Right renal pelvis (tissue), 4 donors: ENCODE measurements at places on chromosomes 6 and 20. TPM values are rescaled to one million over a fixed set of nuclear protein-coding genes. Genes with fewer than 3 reads are reported as not detected.

MED23 gene
- polyA plus RNA-seq: 55.5 TPM

NRN1 gene
- 5.3 TPM for polyA plus RNA-seq

DNA sequence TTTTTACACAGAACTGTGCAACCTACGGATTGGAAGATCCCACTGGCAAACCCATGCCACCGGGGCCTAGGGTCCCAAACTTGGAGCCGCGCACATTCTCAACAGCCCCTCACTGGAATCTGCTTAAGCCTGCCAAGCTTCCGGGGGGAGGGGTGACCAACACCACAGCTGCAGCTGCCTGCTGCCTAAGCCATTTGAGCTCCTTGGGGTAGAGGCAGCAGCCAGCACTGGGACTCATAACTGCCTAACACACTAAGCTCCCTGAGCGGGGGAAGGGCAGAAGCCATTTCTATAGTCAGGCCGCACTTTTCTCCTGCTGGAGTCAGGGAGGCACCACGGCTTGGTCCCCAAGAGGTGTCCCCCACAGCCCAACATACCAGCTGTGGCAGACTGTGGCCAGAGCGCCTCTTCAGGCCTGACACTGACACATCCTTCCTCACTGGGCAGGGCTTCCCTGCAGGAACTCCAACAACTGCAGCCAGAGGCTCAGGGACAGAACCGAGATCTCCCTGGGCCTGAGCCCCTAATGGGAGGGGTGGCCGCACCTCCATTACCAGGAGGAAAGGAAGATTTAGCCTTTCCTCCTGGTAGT lies 270.3 kb upstream of the ECI2 start:
- DNase-seq: no peak

- no peak for DNase-seq
Measured at GRCh38 chr6:109791301-109791700, 100.2 kb downstream of the FIG4 start.

DNA sequence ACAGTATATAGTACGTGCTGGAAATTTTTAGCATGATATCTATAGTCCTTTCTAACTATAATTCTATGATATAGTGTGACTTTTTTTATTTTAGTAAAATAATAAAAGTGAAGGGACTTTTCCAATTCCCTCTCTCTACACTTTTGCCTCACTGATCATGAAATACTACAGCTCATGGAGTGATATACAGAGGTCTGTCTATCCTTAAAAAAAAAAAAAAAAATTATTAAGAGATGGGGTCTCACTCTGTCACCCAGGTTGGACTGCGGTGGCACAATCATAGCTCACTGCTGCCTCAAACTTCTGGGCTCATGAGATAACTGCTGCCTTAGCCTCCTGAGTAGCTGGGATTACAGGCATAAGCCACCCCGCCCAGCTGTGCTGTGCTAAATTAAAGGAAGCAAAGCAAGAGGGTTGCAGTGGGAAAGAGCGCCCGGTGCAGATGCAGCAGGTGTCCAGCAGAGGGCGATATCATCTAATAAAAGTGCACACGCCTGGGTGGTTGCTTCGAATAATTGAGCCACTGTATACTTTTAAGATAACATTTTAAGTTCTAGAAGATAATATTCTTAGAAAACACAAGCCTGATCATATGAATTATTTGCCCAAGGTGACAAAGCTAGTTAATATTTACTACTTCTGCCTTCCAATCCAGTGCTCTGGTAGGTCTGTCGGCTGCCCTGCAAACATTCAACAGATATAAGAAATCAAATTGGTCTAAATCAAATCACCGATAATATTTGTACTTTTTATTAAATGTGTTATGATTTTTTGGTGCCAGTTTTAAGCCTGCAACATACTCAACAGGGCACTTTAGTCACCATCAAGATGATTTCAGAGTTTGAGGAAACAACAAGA lies 94.9 kb upstream of the NT5E start:
- peak; percentile 12 for DNase-seq

HSPA12B gene
- 14.9 TPM for polyA plus RNA-seq

SLPI gene
- 0.26 TPM for polyA plus RNA-seq

GRCh38 chr6:15207923-15208322 lies 37.9 kb upstream of the JARID2 start:
- DNase-seq: no peak

ANKEF1 gene
- polyA plus RNA-seq: 8.7 TPM

THBS2 gene
- polyA plus RNA-seq: 25.8 TPM

TPMT gene
- polyA plus RNA-seq: 25.9 TPM

DNA sequence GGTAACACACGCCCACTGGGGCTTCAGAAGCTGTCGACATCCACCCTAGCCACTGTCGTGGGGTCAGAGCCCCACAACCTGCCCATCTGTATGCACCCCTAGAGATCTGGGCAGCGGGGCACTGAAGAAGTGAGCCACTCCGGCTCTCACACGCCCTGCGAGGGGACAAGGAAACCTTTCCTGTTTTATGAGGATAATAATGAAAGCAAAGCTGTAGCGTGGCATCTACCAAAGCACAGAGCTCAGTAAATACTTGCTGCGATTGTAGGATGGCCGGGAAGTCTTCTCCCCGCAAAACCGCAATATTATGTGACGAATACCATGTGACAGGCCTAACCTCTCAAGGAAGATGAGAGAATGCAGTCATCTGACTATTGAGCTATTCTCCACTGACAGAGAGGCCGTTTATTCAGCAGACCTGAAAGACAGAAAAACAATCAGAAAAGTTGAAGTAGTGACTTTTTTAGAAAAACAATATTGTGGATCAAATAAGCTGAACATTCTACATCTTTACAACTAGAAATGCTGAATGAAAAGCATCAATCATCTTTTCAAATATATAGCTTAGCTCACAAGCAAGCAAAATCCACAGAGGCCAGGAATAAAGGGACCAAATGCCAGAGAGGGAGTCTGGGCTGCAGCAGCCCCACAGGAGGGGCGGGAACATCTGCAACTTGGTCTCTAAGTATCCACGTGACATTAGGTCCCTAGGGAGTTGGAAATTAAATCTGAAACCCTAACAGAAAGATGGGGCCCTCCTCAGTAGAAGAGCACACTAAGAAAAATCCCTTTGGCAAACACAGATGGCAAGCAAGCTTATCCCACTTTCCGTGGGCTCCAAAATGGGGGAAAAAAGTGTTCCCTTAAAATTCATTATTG lies 207.8 kb downstream of the TTLL2 start:
- no peak for DNase-seq

- no peak for DNase-seq
Measured at GRCh38 chr20:60240415-60240814, 282.2 kb downstream of the CDH26 start.

DNA sequence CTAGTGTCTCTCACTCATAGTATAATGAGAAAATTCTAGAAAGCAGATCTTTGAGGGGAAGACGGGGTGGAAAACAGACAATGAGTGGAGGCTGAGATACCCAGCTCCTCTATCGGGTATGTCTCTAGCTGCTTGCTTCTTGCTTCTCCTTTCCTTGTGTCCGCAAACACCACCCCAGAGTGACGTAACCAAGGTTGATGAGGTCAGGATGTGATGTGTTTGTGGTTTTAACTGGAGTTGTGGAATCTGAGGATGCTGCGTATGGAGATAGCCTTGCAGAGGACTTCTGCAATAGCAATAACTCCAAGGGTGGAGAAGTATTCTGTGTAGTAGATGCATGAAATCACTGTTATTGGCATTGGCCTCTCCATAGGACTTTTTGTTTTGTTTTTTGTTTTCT lies 132.7 kb upstream of the IFNGR1 start:
- no peak for DNase-seq

DNA sequence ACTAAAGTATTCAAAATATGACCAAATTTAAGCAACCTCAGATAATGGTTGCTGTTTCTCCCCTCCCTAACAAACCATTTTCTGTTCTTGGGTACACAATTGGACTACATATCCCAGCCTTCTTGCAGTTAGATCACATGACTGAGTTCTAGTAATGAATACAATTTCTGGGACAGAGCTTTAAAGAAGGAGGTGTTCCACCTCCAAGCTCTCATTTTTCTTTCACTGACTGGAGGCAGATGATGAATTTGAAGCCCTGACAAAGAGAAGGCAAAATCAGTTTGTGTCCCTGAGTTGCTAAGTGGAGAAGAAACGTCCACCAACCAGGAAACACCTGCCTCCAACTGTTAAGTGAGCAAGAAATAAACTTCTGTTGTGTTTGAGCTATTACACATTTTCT lies 117.2 kb downstream of the LCA5 start:
- DNase-seq: no peak

OTOR gene
- polyA plus RNA-seq: not detected

DNA sequence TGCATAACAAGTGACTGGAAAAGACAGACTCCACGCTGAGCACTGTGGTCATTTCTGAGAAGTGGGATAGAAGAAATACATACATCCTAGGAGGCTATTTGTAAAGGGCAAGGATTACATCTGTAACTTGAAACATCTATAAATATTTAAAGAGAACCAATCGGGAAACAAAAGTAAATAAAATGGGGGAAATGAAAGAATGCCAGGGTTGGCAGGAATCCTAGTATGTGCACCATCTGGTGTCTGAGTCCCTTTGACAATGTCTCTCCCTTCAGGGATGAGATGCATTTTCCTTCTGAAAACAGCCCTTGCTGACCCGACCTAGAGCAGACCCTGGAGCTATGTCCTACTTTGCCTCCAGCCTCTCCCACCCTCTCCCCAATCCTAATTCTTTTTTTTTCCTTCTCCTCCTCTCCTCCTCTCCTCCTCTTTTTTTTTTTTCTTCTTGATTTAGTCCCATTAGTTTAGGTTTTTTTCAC lies 53.2 kb downstream of the VSTM2L start:
- DNase-seq: no peak

GRCh38 chr6:112383191-112383590 lies 36.1 kb downstream of the RFPL4B start:
- no peak for DNase-seq

SSR1 gene
- 140 TPM for polyA plus RNA-seq

DNA sequence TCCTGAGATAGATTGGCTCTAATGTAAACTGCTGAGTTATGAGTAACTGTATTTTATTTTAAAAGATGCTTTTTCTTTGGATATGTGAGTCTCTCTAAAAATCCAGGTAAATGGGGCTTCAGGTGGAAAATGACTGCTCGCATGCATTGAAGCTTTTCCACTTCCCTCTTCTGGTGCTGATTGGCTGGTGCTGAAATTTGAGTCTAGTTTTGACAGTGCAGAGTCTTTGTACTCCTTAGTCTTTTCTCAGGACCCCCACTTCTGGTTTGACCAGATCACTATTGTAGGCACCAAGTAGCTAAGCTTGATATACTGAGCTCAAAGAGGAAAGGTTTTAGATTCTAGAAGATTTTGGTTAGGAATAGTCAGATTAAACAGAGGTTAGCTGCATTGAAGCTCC lies 60.7 kb upstream of the TULP4 start:
- DNase-seq: no peak

DNA sequence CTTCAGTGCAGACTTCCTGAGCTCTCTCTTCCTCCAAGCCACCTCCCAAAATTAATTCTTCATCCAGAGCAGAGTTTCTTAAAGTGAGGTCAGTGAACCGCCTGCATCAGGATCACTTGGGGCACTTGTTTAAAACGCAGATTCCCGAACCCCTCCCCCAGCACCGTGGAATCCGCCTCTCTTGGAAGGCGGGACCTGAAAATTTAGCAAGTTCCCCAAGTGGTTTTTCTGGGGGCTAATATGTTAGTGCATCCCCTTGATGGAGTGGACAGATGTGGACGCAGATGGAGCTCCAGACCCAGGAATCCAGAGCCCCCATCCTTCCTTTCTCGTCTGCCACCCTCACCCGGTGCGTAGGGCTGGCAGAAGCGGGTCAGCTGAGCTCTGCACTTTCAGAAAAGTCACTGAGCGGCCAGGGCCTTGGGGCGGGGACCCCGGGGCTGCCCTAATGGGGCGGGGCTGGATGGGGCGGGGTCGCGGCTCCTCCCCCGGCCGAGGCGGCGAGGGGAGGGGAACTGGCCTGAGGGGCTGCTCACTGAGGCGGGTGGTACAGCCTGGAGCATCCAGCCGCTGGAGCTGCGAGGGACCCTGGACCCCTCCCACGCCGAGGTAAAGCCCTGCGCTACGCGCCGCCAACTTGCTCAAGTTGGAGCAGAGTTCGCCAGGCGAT lies at the start of the genes DEFB124 and REM1:
DEFB124 (minus strand) TSS at position 370 of the 670 bp plus-strand sequence. CDS start 2,114 bp downstream, outside the sequence.
REM1 (plus strand) TSS at position 531 of the 670 bp plus-strand sequence. CDS start 1,158 bp downstream, outside the sequence.
- DNase-seq: no peak

EPB41L1 gene
- polyA plus RNA-seq: 73.3 TPM

MAFB gene
- polyA plus RNA-seq: 146 TPM

TTK gene
- 23.1 TPM for polyA plus RNA-seq

GRCh38 chr6:3566812-3567211 lies 110.0 kb upstream of the SLC22A23 start:
- no peak for DNase-seq

GRCh38 chr6:65259059-65259458 lies 448.0 kb downstream of the EYS start:
- DNase-seq: no peak

- DNase-seq: no peak
Measured at GRCh38 chr20:33488201-33488600, 1.7 kb upstream of the CBFA2T2 start.

DNA sequence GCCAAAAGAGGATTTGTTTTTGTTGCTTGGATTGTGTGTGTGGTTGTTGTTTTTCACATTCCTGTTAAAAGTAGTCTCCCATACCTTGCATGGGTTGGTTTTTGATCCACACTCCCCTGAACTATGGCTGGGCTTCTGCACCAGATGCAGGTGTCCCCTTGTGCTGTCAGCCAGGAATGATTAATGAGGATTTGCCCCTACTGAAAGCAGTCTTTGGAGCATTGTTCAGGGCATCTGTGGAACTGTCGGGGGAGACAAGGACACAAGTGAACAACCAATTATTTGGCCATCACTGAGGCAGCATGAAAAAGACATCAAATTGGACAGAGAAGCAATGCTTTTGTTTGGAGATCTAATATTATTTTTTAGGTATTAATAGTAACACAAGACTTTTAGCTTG lies 373.2 kb upstream of the MMS22L start:
- DNase-seq: no peak

TRIM31 gene
- not detected for polyA plus RNA-seq

GRCh38 chr6:26600759-26601158 lies 4.0 kb downstream of the ABT1 start:
- DNase-seq: no peak

BPIFA1 gene
- polyA plus RNA-seq: not detected

DNA sequence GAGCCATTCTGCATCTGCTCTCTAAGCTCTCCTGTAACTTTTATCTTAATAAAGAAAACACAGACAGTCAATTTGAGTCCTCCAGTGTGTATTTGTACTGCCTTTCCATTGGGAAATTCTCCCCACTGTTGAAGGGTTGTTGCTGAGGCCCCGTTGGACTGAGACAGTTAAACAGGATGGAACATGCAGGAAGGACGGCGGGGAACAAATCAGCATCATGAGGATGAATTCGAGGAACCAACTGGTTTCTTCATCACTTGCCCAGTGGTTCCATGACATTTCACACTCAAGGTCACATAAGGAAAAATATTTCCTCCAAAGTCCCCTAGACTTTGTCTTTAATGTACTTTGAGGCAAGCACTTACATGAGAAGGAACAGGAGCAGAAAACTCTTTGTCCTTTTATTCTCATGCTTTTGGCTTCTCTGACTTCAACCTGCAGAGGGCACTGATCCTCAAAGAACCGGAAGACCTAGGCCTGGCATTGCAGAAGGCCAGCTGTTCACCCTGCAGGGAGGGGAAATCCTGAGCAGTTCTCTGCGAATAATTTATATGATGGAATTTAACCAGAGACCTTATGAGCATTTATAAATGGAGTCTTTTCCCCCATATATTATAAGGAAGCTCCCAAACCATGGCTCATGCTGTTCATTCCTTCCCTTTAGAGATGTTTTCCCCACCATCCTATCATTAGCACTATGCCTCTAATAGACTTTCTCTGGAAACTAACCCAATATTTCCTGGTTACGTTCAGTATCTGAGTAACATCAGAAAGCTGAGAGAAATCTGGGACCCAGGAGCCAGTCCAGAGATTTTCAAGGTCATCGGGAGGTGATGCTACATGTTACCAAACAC lies 55.2 kb upstream of the ADGRF1 start:
- DNase-seq: peak; percentile 74

ENPP5 gene
- 17.7 TPM for polyA plus RNA-seq
